AG09309 (cell line): ENCODE measurements at places on chromosomes 4 and X.

DNA sequence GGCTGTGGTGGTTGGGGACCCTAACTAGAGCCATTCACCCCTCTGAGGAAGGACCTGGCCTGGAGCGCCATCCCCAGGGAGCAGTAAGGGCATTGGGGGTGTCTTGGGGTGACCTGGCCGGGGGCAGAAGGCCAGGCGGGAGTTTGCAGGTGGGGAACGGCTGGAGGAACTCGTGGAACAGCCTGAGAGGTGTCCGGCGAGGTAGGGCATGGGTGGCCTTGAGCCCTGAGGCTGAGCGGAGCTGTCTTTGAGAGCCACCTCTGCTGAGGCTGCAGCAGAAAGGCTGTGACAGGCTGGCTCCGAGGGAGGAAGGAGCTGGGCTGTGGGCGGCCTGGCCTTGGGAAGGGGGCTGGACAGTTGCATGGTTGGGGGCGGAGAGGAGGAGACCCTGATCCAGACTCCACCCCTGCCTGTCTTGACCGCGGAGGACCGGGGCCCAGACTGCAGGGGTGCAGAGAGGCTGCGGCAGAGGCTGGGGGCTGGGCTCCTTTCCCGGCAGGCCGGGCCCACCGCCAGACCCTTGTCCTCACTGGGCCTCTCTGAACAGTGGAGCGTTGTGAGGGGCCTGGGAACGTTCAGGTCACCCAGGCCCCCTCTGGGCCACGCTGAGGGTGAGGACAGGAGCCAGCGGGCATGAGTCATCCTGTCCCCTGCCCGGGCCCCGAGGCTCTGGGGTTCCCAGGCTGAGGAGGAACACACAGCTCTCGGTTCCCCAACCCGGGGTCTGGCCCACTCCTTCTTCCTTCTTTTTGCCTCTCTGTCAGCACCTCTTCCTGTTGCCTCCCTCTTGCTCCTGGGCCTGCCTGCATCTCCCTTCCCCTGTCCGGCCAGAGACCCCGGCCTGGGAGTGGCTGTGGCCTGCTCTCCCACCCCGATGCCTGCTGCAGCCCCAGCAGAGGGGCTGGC lies 8.1 kb downstream of the SH3BP2 start:
- no peak for DNase-seq

DNA sequence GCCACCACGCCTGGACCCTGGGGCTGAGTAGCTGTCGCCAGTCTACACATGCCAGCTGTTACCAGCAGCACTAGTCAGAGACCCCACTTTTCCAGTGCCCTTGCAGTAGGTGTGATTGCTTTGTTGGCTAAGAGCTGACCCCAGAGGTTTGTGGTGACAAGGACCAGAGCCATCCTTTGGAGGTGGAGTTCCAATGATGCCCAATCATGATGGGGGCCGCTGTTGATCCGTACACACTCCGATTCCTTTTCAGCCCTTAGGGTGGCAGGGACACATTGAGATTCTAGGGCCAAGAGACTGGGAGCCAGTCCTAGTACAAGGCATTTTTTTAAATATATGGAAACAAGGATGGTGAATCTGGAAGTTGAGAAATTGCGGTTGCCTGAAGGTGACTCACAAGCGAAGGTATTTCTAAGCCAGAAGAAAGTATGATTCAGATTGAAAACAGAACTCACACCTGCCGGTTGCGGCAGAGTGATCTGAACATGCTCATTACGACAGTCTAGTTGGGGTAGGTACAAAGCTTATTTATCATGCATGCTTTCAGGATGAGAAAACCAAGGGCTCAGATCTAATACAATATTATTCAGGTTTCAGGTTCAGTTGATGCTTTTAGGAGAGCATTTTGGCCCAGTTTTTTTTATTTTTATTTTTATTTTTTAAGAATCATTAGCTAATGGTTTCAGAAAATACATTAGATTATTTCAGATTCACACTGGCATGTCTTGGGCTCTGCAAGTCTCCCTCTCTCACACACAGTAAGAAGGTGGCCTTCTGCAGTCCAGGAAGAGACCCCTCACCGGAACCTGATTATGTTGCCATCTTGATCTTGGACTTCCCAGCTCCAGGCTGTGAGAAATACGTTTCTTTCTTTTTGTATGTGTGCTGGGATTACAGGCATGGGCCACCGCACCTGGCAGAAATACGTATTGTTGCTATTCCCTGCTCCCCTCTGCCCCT lies 43.4 kb downstream of the SHROOM2 start:
- DNase-seq, result peak; percentile 16

DNA sequence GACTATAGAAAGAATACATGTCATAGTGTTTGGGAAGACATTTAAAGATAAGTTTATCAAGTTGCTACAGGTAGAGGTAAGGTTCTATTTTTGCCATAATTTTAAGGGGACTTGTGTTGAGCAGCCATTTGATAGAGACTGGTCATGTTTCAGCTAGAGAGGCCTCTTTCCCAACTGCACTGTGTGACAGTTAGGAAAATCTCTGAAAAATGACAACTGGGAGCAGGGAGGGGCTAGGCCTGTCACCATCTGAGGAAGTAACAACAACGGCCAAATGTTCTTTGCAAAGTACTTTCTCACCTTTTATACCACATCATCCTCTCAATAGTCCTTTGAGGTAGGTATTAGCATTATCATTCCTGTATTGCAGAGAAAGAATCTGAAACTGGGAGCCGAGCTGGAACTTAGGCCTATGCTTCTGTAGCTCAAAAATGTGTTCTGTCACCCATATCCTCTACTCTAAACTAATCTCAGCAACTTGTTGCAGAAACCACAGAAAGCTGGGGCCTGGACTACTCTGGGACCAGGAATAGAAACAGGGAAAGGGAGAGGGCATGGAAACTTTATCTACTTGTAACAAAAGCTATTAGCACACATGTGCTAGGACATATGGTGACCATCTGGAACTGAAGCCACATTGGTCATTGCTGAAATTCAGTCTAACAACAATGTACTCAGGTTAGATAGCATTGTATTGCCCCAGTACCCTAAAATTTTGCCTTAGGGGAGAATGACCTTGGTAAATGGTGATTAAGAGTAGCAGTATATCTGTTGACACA lies 198.9 kb downstream of the MID1IP1 start:
- DNase-seq, result no peak

DNA sequence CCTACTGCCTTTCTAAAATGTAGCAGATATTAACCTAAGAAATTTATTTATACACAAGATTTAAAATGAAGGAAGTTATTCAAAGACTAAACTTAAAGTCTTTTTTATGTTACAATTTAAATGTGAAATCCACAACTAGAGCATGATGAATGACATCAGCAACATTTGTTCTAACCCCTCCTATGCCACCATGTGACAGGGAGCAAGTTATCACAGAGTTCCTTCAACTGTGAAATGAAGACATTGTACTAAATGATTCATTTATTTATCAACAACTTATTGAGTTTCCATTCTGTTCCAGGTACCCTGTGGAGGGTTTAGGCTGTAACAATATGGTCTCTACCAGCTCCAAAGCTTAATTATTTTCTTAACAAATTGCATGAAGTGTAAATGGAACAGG lies 76.9 kb downstream of the SLC39A8 start:
- no peak for DNase-seq

DNA sequence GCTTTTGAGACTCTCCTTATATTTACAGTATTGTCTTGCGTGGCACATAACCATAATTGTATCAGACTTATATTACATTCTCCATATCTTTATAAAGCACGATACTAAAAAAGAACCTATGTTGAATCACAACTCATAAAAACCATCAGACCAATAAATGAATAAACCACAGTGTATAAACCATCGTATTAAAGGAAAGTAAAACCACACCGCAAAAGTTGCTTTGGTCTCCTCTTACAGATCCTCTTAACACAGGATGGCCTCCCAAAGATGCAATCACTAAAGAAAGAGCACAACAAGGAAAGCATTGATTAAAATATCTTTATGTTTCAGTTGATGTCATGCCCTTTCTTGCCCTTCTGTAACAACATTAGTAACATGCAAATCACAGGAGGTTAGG lies 437.9 kb downstream of the AFF2 start:
- no peak for DNase-seq

GRCh38 chrX:39262641-39263040 lies 461.4 kb downstream of the MID1IP1 start:
- DNase-seq, result no peak

GRCh38 chrX:40471965-40472648 lies 108.7 kb upstream of the ATP6AP2 start:
- peak; percentile 25 for DNase-seq

DNA sequence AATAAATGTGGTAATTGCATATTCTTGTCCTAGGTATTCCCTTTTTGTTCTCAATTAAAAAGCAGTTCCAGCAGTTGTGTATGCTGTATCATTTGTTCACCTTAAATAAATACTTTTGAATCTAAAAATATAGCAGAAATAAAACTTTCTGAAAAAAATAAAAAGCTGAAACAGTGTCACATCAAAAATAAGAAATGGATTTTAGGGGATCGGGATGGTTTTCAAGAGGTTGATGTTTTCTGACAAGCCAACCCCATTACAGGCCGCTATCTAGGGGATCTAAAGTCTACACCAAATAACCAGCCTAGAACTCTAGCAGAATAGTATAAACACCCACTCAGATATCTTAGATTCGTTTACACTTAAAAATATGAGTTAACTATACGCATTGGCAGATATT lies 95.4 kb upstream of the MAML3 start:
- no peak for DNase-seq

DNA sequence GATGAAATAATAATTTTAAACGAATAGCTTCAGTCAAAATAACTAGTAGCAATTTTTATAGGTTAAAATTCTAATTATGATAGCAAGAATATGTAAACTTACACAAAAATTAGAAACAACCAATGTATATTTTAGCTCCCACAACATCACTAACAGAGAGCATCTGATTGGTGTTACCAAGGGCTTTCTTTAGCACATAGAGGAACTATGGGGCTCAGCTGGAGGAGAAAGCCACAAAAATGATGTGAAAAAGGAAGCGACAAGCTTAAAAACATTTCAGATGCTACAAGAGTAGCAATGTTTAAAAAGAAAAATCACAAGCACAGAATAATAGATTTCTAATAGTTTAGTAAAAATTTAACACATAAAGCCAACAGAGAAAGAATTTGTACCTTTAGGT lies 56.3 kb downstream of the ATP8A1 start:
- DNase-seq, result no peak

DNA sequence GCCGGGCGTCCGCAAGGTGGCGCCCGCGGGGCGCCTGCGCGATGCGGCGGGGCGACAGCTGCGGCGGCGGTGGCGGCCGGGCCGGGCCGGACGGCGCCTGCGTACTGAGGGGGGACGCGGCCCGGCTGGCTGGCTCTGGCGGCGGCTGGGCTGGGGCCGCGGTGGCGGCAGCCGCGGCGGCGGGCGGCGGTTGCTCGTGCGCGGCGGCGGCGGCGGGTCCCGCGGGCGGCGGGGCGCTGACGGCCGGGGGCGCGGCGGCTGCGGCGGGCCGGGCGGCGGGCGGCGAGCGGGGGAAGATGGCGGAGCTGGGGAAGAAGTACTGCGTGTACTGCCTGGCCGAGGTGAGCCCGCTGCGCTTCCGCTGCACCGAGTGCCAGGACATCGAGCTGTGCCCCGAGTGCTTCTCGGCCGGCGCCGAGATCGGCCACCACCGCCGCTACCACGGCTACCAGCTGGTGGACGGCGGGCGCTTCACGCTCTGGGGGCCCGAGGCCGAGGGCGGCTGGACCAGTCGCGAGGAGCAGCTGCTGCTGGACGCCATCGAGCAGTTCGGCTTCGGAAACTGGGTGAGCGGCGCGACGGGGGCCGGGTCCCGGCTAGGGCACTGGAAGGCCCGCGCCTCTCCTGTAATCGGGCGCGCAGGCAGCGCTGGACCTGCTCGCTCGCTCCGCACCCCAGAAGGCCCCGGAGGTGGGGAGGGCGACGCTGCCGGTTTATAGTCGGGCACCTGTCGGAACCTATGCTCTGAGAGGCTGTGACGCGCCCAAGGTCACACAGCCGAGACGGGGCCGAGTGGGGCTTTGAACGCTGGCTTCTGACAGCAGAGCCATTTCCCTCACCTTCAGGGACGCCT lies at the start of gene TADA2B:
Gene TADA2B (plus strand): TSS at position 89 of the 853 bp plus-strand sequence. CDS start 208 bp downstream, at position 297.
- DNase-seq, result no peak

DNA sequence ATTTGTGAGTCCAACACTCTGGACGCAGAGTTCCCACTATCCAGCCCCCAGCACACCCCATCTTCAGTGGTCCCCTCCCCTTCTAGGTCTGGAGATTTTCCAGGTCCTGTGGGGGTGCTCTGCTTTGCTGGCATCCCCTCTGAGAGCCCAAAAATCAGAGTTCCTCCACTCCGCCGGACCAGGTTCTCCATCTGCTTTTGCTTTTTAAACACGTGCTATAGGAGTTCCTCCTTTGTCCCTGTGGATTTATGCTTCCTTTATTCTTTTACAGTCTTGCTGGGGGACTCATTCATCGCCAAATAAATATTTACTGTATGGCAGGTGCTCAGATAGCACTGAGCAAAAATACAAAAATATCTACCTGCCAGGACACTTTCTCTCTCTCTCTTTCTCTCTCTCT lies 324.7 kb downstream of the STK32B start:
- DNase-seq, result no peak

DNA sequence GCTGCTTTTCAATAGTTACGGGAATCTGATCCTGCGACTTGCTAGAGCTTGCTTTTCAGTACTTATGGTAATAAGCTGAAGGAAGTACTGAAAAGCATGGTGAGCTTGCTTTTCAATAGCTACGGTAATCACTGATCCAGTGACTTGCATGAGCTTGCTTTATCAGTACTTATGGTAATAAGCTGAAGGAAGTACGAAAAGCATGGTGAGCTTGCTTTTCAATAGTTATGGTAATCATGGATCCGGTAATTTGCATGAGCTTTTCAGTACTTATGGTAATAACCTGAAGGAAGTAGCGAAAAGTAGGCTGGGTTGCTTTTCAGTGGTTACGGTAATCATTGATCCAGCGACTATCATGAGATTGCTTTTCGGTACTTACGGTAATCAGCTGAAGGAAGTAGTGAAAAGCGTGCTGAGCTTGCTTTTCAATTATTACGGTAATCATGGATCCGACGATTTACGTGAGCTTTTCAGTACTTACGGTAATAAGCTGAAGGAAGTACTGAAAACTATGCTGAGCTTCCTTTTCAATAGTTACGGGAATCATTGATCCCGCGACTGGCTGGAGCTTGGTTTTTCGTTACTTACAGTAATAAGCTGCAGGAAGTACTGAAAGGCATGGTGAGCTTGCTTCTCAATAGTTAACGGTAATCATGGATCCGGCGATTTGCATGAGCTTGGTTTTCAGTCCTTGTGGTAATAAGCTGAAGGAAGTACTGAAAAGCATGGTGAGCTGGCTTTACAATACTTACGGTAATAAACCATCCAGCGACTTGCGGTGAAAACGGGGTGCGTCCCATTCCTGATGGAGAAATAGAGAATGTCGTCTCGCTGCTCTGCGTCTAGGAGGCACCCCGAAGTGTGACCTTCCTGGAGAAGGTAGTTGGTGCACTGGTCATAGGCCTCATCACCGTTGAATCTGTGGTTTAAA lies 6.5 kb downstream of the CRLF2 start:
- DNase-seq, result peak; percentile 11

DNA sequence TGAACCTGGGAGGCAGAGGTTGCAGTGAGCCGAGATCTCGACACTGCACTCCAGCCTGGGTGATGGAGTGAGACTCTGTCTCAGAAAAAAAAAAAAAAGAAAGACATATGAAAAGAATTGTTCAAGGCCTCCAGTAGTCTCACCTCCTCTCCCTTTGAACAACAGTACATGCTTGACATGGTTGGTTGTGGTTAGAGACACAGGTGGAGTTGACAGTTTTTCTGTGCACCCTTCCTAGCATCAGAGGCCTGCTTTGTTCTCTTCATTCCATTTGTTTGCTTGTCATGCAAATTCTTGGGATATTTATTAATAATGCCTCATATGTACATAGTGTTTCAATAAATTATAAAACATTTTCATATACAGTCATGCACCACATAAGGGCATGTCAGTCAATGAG lies 18.3 kb upstream of the PDCL2 start:
- no peak for DNase-seq

GRCh38 chrX:109886122-109886761 lies 116.7 kb upstream of the TMEM164 start:
- no peak for DNase-seq

- no peak for DNase-seq
These were observed 36.2 kb upstream of the ATP6AP2 start for GRCh38 chrX:40544343-40545266.
